ENCODE measurements at places on chromosomes 6 and 20.

DNA sequence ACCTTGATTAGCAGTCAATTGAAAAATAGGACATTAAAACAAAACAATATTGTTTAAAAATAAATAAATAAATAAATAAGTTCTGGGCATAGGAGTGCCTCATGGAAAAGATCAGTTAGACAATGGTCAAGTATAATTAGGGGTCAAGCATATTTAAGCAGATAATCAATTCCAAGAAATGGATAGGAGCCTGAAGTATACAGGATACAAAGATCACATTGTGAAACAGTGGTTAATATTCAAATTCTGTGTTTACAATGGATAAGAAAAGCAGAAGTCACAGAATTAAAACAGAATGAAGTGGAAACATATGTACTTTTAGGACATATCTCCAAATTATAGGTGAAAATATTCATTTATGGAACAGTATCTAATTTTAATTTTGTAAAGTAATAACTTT is 1028.6 kb upstream of the CITED2 start:
- DNase-seq, result no peak

GRCh38 chr6:144285798-144286502 is 815 bp downstream of the UTRN start:
- DNase-seq, result no peak

GRCh38 chr20:32112841-32113240 is 3.3 kb downstream of the TM9SF4 start:
- no peak for DNase-seq

DNA sequence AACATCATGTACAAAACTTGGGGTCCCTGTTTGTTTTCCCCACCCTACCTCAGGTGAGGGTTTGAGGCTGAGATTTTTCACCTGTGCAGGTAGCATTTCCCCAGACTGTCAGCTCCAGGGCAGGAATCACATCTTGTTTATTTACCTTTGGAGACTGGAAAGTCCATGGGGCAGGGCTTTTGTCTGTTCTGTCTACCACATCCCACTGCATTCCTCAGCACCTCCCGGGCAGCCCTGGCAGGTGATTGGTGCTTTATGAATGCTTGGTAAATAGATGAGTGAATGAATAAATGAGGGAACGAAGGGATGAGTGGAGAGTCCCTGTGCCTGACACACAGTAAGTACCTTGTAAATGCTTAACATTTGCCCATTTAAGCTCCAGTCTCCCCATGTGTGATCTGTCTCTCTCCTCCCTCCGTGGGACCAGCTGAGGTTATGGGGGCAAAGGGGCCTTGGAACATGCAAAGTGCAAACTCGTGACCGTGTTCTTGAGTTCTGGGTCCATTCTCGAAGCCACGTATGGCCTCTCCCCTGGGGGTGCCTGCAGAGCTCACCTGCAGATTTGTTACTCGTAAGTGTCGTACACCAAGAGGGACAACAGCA is 69.7 kb upstream of the PMEPA1 start:
- no peak for DNase-seq

DNA sequence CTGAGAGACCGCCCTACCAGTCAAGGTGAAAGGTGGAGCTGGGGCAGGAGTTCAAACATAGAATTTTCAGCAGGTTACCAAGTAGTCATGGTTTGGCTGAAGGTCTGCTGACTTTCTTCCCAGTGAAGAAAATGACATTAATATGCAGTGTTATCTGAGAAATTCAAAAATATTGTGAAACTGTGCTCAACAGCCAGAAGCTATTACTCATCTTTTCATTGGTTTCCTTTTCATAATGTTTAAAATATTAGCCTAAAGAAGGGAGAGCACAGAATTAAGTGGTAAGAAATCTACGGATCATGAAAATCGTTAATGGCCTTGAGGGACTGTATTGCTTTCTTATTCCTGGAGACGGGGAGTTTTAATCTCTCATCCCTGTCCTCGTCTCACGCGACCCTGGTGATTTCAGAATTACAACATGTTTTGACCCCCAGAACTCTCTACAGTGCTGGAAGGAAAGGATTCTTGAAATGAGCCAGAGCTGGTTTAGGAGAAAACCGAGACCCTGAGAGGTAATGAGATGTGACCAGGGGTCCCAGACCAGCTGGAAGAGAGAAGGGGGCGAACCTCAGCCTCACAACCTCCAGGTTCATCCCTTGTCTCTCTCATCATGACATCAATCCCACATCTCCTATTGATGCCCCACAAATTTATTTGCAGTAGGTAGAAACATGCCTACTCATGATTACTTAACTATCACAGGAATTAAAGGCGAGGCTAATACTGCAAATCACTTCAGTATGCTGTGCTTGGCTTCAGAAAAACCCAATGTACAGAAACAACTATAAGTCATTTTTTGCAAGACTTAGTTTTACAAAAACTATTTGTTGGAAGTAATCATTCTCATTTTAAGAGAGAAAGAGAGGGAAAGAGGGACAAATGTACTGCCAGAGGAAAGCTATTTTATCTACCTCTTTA is 209.5 kb downstream of the FNDC1 start:
- no peak for DNase-seq

DNA sequence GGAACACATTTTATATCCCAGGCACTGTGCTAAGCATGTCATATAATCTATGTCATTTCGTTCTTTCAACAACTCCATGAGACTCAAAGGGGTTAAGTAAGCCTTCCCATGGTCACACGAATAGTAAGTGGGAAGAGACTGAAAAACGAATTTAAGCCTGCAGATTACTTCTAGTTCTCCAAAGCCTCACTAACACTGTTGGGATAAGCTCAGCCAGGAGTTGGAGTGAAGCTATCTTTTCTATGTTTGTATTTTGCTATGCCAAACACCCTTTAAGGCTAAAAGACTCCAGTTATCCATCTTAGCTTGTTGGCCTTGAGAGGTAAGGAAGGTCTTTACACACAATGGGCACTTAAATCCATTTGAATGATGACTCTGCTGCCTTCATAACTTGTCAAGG is 148.1 kb upstream of the UST start:
- DNase-seq, result no peak
